Caki2 (cell line): ENCODE measurements at places on chromosomes 5 and 9. TPM values are rescaled to one million over a fixed set of nuclear protein-coding genes. Genes with fewer than 3 reads are reported as not detected.

DIRAS2 gene
- total RNA-seq, result 4.7 and 8.6 TPM in 2 replicates

CCL21 gene
- not detected in 2 replicates for total RNA-seq

SLC6A3 gene
- not detected in 2 replicates for total RNA-seq

GRCh38 chr9:17134396-17135294 lies at the start of gene CNTLN:
Gene CNTLN (plus strand): TSS chr9:17135040. CDS start chr9:17135066, 26 bp downstream.
- peak; percentile 82 for DNase-seq

DNA sequence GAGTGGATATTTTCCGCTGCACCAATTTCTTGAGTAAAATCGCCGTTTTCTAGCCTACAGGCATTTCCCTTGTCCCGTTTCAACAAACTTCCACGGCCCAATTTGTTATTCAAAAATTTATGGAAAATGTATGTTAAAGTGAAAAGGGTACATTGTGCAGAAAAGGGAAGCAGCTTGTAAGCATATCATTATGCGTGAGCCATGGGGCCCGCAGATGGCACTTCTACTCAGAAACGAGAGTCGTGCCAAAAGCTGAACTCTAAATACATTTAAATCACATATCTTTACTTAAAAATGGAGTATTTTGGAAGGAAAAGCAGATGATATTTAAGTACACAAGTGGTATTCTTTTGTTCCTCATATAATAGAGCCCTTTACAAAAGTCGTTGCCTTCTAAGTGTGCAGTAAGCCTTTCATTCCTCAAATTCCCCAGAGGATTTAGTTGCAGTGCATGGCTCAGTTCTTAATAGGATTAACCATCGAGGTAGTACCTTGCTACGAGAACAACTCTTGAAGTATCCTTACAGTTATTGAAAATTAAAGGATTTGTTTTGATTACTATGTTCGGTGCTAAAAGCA lies 1227.2 kb upstream of the WWC1 start:
- DNase-seq, result no peak

DNA sequence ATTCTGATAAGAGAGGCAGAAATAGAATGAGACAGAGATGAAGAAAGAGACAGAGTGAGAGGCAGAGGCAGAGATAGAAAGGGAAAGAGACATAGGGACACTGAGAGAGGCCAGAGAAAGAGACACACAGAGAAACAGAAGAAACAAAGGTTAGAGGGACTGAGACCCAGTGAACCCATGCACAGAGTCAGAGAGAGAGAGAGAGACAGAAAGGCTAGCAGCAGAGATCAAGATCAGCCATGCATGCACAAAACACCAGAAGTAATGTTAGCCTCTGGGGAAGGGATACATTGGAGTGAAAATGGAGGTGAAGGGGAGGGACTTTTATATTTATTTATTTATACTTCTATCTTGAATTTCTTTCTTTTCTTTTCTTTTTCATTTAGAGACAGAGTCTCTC lies 14.1 kb upstream of the SPARC start:
- peak; percentile 59 for DNase-seq

DNA sequence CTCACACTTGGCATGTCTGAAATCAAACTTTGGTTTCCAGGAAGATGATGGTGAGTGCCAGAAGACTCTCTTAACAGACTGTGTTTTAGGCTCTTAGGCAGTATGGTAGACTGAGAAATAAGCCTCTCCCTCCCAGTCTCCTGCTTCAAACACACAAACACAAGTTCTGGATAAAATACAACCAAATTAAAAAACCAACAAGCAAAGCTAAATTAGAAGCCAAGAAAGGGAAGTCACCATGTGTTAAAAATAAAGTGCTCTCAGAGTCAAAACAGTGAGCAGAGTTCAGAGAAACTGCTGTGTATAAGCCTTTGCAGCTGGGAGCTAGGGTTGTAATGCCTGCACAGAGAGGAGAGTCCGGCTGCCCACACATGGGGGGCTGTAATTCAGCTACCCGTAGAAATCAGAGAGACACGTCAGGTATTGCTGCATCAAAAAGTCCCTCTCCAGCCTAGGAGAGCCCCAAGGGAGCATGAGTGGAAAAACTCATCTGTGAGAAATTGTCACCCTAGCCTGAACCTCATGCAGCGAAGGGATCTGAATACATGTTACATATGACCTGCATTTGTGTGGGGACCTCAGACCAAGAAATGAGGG lies 62.6 kb downstream of the ANGPTL2 start:
- no peak for DNase-seq

- no peak for DNase-seq
Observed at GRCh38 chr5:158499075-158499891, 600.4 kb downstream of the EBF1 start.

GRCh38 chr5:82327941-82328340 lies 49.8 kb upstream of the RPS23 start:
- DNase-seq, result no peak

GRCh38 chr5:40678026-40678425 lies 1.7 kb upstream of the PTGER4 start:
- no peak for DNase-seq
